Stimulated activated CD8-positive, alpha-beta memory T cell treated with anti-CD3 and anti-CD28 coated beads, Interleukin-2, amount 100 ng/mL, for 1 hour (primary cell): ENCODE measurements at places on chromosomes 5 and 9.
A peak's percentile ranks its signal among the peaks of the same experiment; 100 is the strongest.

GRCh38 chr5:14379739-14380497 lies 201.7 kb upstream of the OTULINL start:
- no peak for DNase-seq

- no peak for DNase-seq
These were observed 123.6 kb downstream of the ELAVL2 start for GRCh38 chr9:23702311-23702922.

GRCh38 chr5:100595152-100595811 lies 60.1 kb downstream of the FAM174A start:
- DNase-seq: no peak

GRCh38 chr5:38059876-38060275 lies 198.5 kb upstream of the EGFLAM start:
- no peak for DNase-seq

GRCh38 chr5:98989727-98990126 lies 60.9 kb upstream of the CHD1 start:
- no peak for DNase-seq

GRCh38 chr9:91978740-91979414 lies 28.8 kb upstream of the ROR2 start:
- no peak for DNase-seq

DNA sequence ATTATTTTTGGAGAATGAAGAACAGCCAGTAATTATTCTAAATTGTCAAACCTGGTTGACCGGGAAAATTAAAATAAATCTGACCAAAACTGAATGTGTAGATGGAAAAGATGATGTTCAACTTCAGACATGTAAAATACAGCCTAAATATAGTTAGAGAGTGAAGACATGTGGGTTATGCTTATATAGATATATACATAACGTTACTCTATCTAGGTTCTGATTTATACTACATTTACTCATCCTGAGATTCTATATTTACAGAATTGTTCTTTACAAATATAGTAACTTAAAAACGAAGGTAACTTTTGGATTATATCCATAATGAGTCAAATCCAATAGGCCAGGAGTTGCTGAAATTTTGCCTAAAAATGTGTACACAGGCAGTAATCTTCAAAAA lies 20.8 kb upstream of the THG1L start:
- DNase-seq: no peak

GRCh38 chr5:141663506-141663905 lies 12.3 kb upstream of the FCHSD1 start:
- no peak for DNase-seq

DNA sequence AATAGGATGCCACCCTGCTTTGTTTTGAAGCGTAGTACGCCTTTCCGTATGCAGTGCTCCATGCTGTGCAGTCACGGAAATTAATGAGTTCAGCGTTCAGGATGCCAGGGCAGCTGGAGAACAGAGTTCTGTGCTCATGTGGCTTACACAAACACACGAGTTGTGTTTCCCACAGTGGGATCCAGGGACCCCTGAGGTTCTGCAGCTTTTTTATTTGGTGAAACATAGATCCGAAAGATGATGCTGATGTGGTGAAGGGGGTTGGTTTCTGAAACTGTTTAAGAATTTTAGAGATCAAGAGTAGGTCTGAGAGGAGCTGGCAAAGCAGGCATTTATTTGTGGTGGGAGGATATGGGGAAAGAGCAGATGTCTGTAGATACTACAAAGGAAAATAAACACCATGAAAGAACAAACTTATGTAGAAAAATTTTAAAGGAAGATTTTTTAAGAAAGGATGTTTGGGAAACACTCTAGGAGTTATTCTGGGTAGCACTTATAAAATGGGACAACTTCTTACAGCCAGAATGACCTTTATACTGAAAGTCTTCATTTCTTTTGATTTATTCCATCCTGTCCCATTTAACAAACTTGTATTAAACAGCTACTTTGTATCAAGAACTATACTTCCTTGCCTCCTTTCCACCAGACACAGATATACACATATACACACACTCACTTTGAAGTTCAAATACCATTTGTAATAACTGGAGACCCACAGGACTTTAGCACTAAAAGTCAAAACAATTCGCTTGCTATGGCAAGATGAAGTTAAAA lies 52.7 kb downstream of the ITGA1 start:
- DNase-seq: no peak

DNA sequence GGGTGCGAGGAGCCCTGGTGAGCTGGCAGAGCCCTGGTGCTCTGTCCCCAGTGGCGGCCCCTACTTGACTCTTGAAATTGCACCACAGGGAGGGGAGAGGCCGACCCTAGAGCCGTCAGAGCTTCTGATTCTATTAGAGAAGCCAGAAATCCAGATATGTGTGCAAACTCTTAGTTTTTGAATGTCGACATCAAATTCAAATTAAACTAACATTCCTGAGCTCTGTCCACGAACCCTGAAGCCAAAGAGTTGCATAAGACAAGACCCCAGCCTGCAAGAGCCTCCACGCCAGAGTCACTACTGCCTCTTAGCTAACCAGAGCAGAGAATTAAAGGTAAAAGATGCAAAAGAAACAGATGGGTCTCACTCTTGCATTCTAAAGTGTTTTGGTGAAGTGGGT lies 29.8 kb upstream of the MSX2 start:
- DNase-seq: no peak

- no peak for DNase-seq
These were observed 3.2 kb upstream of the C5orf63 start for GRCh38 chr5:127076315-127077129.

DNA sequence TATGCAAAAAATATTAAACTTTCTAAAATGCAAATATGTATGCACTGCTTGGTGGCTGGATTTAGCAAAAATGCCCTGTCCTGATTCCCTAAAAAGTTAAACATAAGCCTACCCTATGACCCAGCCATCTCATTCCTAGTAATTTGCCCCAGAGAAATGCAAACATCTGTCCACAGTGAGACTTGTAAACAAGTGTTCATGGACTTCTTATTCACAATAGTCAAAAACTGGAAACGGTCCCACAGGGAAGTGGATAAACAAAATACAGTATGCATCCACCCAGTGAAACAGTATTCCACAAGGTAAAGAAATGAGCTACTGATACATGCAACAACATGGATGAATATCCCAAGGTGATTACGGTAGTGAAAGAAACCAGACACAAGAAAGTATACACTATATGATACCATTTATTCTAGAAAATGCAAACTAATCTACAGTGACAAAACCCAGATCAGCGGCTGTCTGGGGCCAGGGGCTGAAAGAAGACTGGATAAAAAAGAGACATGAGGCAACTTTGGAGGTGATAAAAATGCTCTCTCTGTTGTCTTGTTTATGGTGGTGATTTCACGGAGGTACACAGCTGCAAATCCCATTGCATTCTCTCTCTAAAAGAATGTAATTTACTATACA lies 277.3 kb downstream of the GLIS3 start:
- no peak for DNase-seq

GRCh38 chr9:19201899-19202891 lies 28.3 kb upstream of the DENND4C start:
- DNase-seq: no peak

- no peak for DNase-seq
These were observed 61.3 kb downstream of the GDA start for GRCh38 chr9:72210522-72210921.

DNA sequence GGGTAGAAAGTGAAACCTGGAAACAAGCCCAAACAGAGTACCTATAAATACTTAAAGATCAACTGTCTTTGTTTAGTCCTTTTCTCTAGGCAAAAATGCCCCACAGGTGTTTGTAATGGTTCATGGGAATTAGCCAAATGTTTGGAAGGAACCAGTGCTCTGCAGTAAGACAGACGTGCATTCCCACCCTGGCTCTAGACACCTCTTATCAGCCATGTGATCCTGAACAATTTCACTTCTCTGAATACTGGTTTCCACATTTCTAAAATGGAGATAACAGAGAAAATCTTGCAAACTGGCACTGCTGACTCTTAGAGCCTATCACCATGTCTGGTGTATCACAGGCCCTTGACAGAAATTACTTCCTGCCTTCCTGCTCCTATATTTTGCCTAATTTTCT lies 30.0 kb downstream of the GLIS3 start:
- DNase-seq: no peak

DNA sequence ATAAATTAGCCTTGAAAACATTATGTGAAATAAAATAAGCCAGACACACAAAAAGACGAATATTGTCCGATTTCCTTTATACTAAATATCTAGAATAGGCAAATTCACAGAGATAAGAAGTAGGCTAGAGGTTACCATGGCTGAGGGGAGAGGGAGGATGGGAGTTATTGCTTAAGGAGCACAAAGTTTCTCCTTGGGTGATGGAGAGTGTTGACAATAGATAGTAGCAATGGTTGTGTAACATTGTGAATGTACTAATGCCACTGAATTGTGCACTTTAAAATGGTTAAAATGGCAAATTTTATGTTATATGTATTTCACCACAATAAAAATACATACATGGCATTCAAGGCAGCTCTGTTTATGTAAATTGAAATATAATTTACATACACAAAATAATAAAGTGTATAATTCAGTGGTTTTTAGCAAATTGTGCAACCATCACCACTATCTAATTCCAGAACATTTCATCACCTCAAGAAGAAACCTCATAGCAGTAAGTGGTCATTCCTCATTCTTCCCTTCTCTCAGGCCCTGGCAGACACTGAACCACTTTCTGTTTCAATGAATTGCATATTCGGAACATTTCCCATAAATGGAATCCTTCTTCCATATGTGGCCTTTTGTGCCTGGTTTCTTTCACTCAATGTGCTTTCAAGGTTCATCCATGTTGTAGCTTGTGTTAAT lies 59.2 kb downstream of the NDST1 start:
- DNase-seq: no peak

- DNase-seq: no peak
These were observed 63.4 kb upstream of the WWC1 start for GRCh38 chr5:168227973-168228615.

GRCh38 chr5:154197801-154198491 lies 7.4 kb downstream of the GALNT10 start:
- DNase-seq: peak; percentile 39

DNA sequence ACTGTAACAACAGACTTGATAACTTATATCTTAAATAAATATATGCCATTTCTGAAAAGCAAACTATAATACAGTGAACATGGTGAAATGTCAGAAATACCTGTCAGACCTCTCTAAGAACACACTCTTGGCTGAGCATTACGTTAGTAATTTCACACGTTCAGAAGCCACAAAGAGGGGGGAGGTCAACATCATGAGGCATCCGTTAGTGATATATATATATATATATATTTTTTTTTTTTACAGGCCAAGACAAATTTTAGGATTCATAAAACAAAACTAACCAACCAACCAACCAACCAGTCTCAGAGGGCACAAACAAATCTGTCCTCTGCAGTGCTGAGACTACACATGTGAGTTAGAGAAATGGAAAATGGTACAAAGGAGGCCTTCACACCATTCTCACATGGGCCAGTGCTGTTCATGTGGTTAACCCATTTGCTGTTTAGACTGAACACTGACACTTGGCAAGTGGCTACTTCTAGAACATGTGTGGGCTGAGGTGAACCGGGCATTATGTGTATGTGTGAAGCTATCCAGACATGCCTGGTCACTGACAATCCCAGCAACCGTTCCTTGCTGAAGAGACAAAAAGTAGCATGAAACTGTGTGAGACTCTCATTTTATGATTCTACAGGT lies 54.5 kb downstream of the ELL2 start:
- no peak for DNase-seq

- DNase-seq: no peak
These were observed 238.2 kb downstream of the TLE4 start for GRCh38 chr9:79809931-79810330.

- DNase-seq: no peak
These were observed 96.5 kb upstream of the PALM2AKAP2 start for GRCh38 chr9:109683521-109683920.

DNA sequence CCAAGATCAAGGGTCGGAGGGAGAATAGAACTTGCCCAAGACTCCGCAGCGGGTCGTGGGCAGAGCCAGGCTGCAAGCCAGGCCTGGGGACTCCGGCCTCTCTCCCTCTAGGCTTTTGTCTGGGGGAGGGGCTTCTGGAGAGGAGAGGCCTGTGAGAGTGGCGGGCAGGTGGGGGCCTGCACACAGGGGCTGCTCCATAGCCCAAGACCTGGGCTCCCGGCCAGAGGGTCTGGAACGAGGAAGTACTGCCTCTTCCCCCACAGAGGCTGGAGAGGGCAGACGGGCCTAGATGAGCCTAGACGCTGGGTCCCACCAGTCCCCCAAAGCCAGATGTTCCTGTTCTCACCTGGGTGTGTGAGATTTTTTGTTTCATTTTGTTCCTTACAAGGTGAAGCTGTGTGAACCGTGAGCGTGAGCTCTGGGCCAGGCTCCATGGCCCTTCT lies 5.2 kb upstream of the ST6GALNAC6 start:
- DNase-seq: no peak

DNA sequence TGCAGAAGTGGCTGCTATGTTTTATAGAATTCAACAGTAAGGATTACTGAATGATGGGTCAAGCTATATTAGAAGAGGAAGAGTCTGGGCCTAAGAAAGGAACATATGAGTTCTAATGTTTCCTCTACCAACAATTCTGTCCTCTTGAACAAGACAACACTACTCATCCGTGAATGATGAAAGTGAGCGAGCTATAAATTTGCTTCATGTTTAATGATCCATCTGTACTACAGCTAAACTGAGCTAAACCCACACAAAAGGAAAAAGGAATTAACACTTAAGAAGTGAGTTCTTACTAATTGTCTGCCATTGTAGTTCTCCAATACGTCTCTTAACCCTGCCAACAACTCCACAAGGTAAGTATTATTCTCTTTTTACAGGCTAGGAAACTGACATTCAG lies 204.4 kb downstream of the GLIS3 start:
- no peak for DNase-seq

DNA sequence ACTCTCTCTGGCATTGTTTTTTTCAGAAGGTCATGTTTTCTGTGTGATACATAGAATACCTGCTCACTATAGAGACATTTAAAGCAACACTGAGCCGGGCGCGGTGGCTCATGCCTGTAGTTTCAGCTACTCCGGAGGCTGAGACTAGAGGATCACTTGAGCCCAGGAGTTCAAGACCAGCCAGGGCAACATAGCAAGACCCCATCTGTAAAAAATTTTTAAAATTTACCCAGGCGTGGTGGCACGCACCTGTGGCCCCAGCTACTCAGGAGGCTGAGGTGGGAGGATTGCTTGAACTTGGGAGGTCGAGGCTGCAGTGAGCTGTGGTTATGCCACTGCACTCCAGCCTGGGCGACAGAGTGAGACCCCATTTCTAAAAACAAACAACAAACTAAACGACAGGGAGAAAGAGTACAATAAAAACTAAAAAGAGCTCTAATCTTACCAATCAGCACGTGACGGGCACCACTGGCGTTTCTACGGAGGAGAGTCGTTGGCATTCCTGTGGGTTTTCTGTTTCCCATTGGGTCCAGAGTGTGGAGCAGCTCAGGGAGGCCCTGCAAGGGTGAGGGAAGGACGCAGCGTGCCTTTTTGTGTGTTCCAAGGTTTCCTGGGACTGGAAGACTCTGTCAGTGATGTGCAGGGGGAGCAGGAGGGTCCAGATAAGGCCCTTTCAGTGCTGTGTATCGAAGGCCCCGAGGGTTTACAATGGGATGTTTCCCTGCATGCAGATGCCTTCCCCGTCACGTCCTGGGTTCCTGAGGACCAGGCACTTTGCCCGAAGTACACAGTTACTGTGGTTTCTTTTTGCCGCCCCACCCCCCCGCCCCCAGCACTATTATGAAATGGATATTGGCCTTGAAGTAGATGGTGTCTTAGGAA lies 7.2 kb upstream of the RNU6ATAC start:
- DNase-seq: no peak
